ENCODE measurements at places on chromosomes 3 and 15.
A peak's percentile ranks its signal among the peaks of the same experiment; 100 is the strongest.

DNA sequence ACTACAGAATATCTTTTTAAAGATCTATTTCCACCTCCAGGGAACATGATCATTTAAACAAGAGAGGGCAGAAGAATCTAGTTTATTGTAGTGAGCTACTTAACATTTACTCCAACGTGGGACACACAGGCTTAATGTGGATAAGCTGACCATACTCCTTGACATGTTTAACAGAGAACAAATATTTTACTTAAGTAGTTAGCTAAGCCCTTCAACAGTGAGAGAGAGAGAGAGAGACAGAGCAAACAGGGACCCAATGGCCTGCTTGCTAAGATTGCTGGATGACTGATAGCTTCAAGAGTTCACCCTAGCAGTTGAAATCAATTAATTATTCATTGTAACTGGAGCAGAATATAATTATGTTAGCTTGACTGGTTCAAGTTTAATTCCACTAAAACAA lies 158.6 kb downstream of the ADAM10 start:
- no peak for DNase-seq

GRCh38 chr15:91926908-91927270 lies 73.4 kb downstream of the SLCO3A1 start:
- no peak for DNase-seq

DNA sequence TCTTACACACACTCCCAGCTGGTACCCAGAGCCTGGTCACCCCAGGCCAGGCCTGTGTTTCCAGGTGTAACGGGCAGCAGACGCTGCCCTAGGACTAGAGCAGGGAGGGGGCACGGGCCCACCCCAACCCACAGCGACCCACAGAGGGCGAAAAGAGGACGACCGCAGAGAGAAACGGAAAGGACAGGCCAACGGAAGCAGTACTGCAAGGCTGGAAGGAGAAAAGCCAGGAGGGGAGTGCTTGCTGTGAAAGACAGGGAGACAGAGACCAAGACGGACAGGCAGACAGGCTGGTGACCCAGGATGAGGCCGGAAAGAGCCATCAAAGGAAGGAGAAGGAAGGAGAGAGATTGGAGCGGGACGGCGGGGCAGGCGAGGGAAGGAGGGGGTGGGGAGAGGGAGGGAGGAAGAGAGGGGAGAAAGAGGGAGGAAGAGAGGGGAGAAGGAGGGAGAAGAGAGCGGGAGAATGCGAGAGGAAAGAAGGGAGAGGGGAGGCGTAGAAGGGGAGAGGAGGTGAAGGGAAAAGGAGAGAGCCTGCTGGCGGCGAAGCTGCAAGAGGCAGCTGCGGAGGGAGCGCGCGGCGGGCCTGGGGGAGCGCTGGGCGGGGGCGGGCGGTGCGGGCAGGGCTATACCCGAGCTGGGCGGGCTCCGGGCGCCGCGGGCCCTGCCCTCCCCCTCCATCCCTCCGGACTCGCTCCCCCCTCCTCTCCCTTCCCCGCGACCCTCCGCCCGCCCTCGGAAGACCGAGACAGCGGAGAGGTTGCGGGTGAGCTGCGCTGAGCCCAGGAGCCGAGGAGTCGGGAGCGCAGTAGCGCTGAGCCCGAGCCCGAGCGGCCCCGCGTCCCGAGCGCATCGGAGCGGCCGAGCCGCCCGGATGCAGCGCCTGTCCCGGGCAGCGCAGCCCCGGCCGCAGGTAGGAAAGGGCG lies at the start of gene SLC6A1:
TSS of gene SLC6A1 (plus strand) at position 732 of the 926 bp plus-strand sequence. CDS start 24,464 bp downstream, outside the sequence.
- DNase-seq: no peak

DNA sequence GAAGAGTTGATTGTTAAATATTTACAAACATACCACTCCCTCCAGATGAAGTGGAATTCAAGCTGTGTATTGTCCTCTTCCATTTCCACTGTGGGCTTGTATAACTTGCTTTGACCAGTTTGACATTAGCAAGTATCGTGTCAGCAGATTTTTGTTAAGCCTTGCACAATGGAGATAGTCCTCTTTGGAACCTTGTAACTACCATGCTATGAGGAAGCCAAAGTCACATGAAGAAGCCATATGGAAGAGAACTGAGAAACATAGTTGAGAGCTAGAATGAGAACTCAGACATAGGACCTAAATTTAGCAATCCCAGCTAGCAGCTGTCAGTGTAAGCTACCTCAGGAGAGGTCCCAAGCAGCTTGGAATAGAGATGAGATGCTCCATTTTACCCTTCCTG lies 889.2 kb downstream of the PDCD6IP start:
- DNase-seq: no peak

- no peak for DNase-seq
These were observed 63.3 kb downstream of the WNT5A start for GRCh38 chr3:55423782-55424181.

DNA sequence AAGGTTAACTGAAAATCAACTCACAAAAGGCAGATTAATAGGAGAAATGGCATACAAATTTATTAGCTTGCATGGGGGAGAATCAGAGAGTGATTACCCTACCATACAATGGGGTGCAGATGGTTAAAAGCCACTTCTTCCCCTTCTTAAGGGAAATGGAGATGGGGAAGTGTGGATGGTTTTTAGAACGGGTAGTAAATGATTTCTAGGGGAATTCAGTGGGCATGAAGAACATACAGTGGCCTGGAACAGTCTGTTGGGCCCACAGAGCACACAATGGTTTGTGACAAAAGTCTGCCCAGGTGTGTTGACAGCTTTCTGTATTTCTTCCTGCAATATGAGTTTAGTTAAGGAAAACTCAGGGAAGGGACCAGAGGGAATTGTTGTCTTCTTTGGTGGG lies 61.0 kb downstream of the C3orf80 start:
- no peak for DNase-seq

DNA sequence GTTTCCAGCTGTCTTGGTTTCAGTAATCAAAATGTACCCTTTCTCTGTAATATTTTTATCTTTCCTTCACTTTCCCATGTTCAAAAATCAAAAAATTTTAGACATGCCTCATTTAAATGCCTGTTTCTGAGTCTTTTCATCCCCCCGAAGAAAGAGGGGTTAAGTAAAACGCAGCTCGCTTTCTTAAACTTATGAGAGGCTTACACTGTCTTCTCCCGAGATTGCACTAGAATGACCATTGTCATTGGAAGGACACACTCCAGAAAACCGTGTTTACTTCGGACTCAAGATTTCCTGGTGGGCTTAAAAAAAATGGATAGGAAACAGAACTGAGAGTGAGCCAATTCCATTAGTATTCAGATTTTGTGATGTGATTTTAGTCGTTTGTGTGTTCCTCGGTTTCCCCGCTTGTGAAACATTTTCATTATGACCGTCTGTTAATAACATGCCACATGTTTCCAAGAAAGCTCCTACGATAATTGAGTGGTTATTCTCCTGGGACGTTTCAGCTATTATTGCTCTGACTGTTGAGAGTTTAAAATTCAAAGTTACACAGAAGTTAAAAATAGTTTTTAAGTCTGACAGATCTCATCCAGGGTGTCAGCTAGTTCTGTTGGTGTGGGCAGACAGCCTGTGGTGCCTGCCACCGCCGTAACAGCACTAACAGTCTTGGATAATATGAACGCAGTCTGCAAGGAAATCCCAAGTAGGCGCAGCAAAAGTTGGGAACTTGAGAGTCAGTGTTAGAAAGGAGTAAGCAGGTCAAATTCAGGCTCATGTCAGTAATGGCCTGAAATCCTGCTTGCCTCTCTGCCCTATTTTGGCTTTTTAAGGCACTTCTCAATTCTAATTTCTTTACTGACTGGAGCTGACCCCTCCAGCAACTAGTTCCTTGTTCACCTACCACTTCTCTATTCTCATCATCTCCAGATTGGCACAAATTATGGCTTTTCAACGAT lies 1.5 kb downstream of the CRYBG3 start:
- DNase-seq: no peak

GRCh38 chr3:160725338-160725737 lies 30.7 kb upstream of the PPM1L start:
- no peak for DNase-seq

GRCh38 chr15:40307421-40308211 lies at the start of gene PLCB2:
TSS of gene PLCB2 (minus strand) at chr15:40307935. CDS start at chr15:40307672, 263 bp downstream.
- no peak for DNase-seq

DNA sequence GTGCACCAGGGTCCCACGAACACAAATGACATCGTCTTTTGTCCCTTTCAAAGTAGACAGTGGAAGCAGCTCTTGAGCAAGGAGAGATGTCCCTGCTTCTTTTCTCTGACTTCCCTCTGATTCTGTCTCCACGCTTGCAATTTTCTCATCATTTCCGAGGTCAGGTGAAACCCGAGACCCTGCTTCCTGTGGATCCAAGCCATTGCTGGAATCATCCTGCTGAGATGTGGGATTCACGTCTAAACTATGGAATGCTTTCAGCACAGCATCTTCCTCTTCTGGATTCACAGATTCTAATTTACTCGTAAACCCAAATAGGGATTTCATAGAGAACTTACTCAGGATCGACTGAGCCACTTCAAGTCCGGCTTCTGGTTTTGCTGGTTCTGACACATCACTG lies 127.1 kb downstream of the FMN1 start:
- DNase-seq: no peak

DNA sequence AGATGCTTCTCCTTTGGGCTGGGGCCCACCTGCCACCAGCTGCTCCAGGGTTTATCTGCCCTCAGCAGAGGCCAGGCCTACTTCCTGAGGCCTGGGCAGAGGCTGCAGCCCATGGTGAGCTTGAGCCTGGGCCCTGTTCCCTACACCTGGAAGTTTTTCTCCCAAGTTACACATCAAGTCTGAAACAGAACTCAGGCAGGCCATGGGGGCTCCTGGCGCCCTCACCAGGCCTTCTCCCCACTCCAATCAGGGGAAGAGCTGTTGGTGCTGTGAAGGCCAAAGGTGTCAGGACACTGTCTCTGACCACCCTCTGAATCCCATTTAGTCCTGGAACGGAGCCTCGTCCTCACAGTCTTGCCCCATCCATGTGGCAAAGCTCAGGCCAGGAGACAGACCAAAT lies 7.3 kb downstream of the VWA5B2 start:
- DNase-seq: no peak

DNA sequence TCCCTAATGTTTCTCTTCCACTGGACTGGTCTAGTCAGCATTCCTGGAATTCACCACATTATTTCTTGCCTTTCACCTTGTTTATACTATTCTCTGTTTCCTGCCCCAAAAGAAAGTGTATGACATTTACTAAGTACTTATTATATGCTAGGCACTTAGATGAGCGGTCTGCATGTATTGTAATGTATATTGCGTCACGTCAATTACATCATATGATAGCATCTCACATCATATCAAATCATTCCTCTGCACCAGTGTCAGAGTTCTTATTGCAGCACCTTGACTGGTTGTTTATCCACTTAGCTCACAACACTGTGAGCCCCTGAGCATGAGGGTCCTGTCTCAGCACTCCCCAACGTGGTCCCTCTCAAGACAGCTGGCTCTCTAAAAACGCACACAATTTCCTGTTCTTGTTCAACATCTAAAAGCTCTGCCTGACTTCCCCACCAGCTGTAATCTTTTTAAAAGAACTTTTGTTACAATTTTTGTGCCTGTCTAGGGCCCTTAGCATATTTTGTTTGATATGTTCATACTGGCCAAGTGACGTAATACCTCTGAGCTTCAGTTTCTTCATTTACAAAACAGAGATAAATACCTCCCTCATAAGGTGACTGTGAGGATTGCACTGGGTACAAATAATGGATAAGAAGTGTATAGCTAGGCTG lies 58.8 kb downstream of the ARHGAP31 start:
- DNase-seq: no peak

GRCh38 chr3:32847528-32847927 lies 29.7 kb downstream of the TRIM71 start:
- no peak for DNase-seq

GRCh38 chr3:97291901-97292300 lies 472.7 kb upstream of the ARL6 start:
- DNase-seq: no peak

DNA sequence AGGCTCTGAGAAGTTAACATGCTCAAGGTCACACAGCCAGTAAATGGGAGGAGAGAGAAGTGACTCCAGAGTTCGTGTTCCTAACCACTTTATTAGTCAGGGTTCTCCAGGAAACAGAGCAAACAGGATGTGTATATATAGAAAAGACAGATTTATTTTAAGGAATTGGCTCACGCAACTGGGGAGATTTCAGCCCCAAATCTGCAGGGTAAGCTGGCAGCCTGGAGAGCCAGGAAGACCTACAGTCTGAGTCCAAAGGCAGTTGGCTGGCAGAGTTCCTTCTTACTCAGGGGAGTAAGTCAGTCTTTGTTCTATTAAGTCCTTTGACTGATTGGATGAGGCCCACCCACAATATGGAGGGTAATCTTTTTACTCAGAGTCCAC lies 118.2 kb upstream of the PROK2 start:
- DNase-seq: peak; percentile 24

DNA sequence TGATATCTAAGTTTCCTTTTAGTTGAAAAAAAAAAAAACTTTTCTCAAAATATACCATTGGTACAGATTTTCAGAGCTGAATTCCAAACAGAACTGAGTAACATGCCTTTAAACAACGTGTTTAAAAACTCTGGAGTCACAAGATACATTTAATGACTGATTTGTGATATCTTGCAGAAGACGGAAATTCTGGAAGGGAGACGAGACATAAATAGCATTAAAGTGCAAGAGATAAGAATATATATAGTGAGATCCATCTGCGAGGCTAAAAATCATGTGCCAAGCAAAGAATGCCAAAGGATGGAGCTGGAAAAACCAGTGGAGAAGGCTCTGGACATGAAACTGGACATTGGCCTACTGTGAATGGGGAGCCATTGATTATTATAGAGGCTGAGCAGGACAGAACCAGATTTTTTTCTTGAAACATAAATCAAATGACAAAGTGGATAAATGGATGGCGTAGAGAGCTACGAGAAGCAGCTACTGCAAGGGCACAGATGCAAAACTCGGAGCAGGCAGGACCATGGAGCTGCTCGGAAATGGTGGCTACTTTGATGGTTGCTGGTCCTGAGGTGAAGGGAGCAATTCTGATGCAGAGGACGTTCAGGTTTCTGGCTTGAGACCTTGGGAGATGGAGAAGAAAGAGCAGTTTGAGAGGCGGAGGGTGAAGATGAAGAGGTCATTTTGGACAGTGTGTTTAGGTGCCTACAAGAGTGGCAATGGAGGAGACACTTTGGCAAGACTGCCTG lies 88.8 kb downstream of the CPN2 start:
- DNase-seq: no peak

Data from tibial artery (tissue), 4 donors.